ENCODE measurements at places on chromosomes 1 and 21.

- DNase-seq = no peak
These were observed 12.6 kb downstream of the IL10RB start for GRCh38 chr21:33278721-33279120.

DNA sequence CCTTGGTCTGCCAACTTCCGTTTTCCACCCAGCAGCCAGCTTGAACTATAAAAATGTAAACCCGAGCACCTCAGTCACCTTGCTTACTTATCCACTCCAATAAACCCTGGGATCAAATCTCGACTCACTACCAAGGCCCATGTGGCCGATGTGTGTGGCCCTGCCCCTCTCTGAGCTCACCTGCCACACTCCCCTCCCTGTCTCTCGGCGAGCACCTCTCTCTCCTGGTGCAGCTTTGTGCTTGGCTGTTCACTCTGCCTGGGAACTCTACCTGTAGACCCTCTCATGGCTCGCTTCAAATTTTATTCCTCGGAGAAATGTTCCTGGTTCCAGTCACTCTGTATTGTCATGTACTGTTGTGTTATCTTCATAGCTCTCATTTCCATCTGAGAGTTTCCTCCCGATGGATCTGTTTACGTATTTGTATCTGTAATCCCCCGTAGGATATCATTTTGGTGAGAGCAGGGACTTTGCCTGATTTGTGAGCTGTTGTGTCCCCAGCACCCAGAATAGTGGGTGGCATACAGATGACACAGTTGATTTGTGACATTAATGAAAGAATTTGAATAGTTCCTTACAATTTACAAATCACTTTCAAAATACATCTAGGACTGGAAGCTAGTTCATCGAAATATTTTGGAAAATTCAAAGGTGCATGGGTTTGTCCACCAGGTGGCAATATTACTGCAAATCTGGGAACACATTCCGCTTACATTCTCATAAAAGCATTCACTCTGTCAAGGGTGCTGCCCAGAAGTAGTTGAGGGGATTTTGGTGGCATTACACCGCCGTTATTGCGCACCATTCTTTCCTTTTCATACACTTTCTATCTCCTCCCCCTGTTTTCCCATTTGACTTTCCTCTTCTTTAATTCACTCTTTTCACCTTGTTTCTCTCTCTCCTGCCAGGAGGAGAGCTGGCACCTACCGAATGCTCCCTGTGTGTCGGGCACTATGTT lies 95.3 kb downstream of the ABCA4 start:
- no peak for DNase-seq

GRCh38 chr1:50278410-50278809 lies 144.8 kb downstream of the DMRTA2 start:
- DNase-seq = no peak

GRCh38 chr1:187942986-187943385 lies 1114.2 kb downstream of the PLA2G4A start:
- DNase-seq = no peak

DNA sequence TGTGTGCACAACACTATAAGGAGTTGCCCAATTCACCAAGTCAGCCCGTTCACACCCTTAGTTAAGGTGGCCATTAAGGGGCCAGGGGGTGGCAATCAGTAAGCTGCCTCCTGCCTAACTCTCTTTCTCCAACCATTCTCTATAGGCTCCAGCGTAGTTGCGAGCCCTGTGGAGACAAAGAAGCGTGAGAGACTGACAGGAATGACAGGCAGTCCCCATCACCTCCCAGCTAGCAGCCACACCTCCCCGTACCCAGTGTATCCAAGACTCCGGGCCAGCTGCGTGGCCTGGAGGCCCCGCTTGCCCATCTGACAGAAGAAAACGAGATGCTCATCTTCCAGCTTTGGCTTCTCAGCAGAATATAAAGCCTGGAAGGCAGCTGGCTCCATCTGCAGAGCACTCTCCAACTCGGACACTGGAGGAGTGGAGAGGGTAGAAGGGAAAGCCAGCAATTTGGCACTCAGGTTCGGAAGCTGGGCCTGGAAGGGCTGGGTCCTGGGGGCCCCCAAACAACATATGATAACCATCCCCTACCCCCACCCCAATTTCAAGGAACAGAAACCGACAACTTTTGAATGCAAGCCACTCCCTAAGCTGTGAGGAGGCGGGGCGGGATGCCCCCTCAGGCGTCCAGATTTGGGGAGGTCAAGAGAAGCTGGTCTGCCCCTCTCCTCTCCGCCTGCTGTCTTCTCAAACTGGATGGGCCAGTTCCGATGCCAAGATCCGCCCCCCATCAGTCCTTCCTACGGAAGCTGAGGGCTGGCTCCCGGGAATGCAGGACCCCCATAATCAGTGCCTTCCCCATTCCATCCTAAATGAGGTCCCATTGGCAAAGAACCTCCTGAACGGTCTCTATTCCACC lies 872 bp downstream of the TSTD1 start:
- no peak for DNase-seq

DNA sequence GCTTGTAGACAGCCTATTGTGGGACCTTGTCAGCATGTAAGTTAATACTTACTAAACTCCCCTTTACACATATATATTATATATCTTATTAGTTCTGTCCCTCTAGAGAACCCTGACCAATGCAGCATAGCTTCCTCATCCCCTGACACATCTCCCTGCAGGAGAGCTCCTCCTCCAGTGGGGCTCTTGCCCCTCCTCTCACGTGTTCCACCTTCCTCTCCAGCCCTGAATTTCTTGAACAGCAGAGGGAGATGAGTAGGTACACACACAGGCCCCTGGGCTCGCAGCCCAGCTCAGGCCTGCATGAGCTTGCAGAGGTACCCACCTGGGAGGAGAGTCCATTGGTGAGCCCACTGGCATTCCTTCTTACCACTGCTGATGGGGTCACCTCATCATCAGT lies 27.3 kb upstream of the GOLT1A start:
- no peak for DNase-seq

GRCh38 chr1:25861316-25862286 lies 2.3 kb upstream of the AUNIP start:
- DNase-seq = no peak

DNA sequence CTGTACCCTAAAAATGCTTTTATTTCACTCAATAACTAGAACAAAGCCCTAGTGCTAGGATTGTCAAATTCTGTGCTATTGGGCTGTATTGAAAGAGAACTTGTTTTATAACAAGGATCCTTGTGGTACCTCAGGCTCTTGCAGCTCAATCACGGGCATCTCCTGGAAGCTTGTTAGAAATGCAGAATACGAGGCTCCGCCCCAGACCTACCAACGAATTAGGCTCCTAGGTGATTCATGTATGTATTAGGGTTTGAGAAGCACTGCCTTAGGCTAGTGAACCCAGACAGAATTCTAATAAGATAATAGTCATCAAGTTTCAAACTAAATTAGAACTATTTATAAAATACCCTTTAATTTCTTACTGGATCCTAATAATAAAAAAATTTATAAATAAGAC lies 45.6 kb downstream of the ZZZ3 start:
- no peak for DNase-seq

GRCh38 chr1:84855168-84855567 lies 37.8 kb downstream of the LPAR3 start:
- DNase-seq = no peak

DNA sequence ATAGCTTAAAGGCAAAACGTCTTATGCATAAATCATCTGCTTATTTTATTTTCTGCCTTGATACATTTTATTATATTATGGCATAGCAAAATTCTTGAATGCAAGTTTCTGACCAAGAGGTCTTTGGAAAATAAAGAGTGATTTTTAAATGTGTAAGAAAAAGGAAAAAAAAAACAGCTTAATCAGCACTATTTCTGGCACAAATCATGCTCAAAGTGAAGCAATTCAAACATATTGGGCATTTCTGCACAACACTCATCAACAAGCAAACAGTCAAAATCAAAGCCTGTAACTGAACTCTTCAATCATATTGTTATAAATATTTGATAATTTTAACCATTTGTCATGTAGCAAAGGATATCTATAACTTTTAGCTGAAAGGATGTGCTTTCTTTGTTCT lies 250.9 kb downstream of the PTPRC start:
- no peak for DNase-seq

DNA sequence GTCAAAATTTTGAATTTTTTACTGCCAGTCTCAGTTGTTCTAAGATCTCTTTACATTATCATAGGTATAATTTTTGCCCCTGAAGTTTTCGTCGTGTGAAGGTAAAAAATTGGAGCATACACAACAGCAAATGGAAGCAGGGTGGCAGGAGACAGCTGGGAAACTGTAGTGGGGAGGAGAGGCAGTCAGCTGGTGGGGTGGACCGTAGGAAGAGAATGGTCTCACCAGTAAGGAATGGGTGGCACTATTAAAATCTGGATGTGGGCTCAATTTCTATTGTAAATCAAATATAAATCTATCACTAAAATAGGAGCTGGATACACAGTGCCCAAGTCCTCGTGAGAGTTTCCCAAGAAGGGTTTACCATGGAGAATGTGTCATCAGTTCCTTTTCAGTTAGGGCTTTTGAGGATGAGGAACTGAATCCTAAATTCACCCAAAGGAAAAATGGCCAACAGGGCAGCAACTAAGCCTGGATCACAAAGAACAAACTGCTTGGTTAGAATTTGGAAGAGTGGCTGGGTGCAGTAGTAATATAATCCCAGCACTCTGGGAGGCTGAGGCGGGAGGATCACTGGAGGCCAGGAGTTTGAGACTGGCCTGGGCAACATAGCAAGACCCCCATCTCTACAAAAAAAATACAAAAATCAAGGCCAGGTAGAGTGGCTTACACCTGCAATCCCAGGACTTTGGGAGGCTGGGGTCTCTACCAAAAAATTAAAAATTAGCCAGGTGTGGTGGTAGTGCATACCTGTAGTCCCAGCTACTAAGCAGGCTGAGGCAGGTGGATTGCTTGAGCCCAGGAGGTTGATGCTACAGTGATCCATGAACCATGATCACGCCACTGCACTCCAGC lies 10.5 kb upstream of the IRF2BP2 start:
- no peak for DNase-seq

DNA sequence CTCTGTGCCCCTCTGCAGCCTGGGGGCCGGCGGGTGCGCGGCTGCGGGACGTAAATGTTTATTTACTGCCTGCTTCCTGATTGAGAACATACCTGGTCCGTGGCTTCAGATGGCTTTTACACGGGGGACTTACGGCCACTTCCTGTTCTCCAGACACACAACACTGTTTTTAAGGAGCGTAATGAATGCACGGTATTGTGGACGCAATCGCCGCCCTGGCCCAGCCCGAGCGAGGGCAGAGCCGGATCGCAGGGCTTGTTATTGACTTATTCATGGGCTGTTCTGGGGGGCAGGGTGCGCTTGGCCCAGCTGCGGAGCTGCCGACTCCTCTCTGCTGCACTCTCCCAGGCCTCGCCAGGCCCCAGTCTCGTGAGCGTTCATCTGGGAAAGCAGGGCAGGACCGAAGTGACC lies 52.8 kb upstream of the ACTRT2 start:
- peak; percentile 52 for DNase-seq

GRCh38 chr1:226422478-226422877 lies 14.6 kb upstream of the PARP1 start:
- no peak for DNase-seq

DNA sequence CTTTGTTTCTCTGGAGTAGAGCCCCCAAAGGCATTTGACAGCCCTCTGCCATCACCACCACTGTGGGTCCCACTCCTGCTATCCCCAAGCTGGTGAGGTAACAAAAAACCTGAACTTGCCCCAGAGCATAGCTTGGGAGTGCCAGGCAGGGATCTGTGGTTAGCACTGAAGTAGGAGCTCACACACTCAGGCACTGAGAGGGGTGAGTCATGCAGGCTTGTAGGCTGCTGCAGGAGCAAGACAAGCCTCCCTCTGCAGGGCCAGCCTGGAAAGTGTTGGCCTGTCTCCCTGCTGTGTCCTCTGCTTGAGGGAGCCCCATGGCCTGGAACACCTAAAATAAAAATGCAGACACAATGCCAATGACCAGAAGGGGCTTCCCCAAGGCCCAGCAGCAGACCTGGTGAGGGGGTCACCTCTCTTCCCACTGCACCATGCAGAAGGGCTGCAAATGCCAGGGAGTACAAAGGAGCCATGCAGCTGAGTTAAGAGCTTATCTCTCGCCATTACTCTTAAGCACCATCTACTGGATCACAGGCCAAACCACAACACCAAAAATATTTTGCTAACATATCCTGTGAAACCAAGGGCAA lies 108.9 kb upstream of the POGK start:
- no peak for DNase-seq

DNA sequence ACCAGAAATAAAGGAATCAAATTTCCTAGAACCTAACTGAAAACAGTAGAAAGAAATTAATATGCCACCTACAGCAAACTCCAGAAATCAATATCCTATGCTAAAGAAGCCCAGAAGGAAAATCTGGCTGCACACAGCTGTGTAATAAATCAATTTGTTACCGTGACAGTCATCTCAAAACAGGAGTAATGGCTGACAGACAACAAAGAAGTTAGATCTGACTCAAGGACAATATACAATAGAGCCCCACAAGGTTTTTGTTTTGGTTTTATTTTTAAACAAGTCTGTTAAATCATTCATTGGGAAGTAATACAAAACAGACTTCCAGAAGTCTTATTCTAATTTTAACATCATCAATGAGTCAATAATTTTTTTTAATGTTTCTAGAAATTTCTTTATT lies 168.4 kb downstream of the RERE start:
- DNase-seq = no peak

DNA sequence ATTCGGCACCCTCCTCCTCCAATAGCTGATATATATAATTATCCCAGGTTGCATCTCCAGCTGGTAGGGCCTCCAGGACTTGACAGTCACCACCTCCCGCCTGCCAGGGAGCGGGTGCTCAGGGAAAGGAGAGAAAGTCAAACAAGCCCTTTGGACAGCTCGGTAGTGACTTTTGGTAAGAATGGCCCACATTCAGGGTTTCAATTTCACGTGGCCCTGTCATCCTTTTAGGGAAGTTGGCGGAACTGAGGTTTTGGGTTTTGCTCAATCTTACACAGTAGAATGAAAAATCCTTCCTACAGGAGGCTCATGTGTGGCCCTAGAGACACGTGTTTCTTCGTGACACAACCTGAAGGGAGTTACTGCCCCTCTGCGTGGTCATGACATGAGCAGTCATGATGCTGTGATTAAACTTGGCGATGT lies 44.2 kb downstream of the CAPN8 start:
- no peak for DNase-seq

DNA sequence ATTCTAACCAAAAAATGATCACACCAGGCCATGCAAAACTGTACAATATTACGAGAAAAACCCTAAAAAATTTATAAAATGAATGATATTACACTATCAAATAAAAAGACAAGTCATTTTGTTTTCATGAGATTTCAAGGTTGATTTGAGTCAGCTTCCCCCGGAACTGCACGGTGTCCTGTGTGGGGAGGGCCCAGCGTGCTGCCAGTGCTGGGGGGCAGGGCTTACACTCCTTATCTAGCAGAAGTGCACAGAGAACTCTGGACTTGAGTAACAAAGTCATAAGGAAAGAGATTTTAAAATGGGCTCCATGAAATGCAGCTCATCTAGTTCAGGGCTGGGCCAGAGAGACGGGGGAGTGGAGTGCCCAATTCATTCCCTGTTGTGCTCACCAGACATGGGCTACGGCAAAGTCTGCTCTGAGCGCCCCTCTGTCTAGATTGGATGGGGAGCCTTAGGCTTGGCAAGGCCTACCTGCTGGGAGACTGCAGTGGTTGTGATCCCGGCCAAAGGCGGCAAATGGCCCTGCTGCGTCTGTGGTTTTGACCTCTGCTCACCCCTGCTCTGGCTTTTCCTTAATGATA lies 50.1 kb downstream of the COQ8A start:
- DNase-seq = no peak

Measured in natural killer cell treated with Interleukin-12 subunit alpha and Interleukin-12 subunit beta and Interleukin-15 and Interleukin-18, amount 100 ng/mL, for 72 hours (primary cell).